ENCODE measurements at places on chromosomes 2 and 18.

DNA sequence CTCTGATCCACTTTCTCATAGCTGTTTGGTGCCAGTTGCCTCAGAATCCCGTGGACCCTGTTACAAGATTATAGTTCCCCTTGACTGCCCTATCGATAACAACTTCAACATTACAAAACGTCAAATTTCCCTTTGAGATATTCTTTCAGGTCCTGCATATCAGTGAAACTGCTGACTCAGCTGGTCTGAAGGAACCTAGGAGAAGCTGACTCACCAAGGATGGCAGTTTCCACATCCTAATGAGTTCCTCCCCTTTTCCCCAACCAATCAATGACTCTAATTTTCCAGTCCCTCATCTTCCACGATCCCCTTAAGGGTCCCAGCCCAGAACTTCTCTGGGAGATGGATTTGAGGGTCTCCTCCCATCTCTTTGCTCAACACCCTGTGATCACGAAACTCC lies 27.6 kb upstream of the GNAL start:
- DNase-seq: no peak

- DNase-seq: no peak
These were observed 508.0 kb downstream of the BCL11A start for GRCh38 chr2:60045456-60045855.

DNA sequence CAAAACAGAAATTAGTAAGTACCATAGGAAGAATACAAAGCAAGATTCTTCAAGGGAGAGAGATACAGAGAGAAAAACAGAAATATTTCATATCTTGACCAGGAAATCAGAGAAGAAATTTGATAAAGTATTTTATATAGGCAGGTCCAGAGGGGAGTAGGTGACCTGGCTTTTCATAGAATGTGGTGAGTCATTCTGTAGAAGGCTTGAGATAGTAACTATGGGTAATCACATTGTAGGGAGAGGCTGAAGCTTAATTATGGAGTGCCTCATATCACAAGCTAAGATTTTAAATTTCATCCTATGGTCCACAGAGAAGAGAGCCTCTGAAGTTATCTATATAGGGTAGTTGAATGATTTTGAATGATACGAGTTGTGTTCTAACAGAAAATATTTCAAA lies 195.0 kb upstream of the CYRIA start:
- DNase-seq: no peak

GRCh38 chr2:231527955-231528635 lies 2.1 kb downstream of the NMUR1 start:
- DNase-seq: no peak

GRCh38 chr2:109375656-109376055 lies 238.1 kb downstream of the SEPTIN10 start:
- DNase-seq: no peak

DNA sequence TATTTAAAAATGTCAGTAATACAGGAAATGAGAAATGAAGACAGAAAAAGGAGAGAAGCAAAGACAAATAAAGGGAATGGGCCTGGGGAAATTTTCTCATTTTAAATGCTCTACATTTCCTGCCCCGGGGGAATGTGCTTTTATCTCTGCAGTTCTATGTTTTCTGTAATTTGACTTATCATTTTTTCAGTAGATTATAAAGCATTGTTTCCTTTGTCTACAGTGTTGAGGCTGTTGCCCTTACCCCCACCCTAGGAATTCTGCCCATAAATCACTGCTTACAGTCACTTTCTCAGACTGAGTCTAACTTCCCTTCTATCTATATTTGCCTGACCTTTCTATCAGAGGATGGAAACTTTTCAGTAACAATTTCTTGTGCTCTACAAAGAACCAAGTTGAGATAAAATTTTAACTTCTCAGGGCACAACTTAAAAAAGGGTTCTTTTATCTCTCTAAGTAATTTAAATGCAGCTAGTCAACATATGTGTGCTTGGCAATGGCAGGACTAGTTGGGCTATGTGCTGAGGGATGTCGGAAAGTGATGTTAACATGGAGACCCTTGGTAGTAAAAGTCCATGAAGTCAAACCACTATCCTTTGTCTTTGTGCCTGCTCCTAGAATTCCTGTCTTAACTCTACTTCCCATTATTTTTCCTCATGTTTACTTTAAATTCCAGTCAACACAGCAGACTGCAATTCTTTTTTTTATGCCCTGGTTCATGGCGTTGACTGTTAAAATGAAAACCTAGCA lies 146.5 kb upstream of the MMADHC start:
- no peak for DNase-seq

GRCh38 chr2:229831805-229832509 lies 89.9 kb downstream of the TRIP12 start:
- no peak for DNase-seq

GRCh38 chr2:2183176-2183575 lies 147.9 kb downstream of the MYT1L start:
- DNase-seq: no peak

- no peak for DNase-seq
These were observed 43.7 kb downstream of the WIPF1 start for GRCh38 chr2:174553811-174554493.

DNA sequence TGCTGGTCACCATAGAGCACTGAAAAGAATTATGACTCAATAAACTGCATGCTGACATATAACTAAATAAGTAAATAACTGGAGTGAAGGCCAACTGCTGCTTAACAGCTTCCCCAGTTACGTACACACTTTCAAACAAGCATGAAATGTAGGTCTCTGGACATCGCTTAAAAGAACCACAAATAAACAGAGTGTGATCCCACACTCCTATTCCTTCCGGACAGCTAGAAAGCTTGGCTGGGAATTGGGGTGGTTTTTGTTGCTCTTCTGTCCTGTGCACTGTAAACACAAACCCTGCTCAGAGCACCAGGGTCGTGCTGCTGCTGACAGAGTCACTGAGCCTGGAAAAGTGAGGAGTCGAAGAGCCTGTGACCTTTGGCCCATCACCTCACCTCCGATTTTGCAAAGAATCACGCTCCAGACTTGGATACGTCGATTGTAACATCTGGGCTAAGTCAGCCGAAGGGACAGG lies 162.7 kb upstream of the NT5C1B start:
- no peak for DNase-seq

GRCh38 chr2:134505446-134505845 lies 213.4 kb downstream of the TMEM163 start:
- no peak for DNase-seq

GRCh38 chr2:33158482-33159003 lies 211.8 kb downstream of the LTBP1 start:
- DNase-seq: no peak

DNA sequence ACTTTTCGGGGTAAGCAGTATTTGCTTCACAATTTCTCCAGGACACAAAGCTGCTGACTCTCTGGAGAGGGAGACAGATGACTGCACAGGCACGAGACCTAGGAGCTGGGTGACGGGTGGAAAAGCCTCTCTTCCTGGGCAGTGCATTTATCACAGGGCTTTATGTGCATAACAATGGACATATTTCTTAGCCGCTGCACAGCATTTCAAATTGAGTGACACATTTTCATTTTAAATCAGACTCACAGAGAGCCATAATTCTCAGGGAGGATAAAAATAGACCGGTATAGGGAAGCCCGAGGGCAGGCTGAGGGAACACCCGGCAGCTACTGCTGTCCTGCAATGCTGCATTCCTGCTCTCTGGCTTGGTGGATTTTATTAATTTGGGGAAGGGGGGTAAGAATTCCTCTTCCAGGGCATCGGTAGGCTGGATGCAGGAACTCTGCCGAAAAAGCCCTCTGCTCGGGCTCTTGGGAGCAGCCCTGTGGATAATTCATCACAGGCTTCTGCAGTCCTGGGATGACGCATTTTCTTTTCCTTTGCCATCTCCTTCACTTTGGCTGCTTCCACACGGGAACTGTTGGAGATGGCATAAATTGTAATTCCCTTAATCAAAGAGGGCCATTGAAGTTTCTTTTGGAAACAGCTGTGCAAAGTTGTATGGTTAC lies 108.1 kb upstream of the ACAA2 start:
- DNase-seq: no peak

- DNase-seq: no peak
These were observed 195.6 kb downstream of the MYCN start for GRCh38 chr2:16135913-16136310.

GRCh38 chr2:58665154-58665553 lies 424.0 kb upstream of the FANCL start:
- no peak for DNase-seq

All from iPS DF 6.9 (cell line).